ENCODE measurements at places on chromosomes 3 and 15. TPM values are rescaled to one million over a fixed set of nuclear protein-coding genes. Genes with fewer than 3 reads are reported as not detected.

CXCR6 gene
- 4.3 TPM for total RNA-seq

TEX55 gene
- total RNA-seq = not detected

ISLR2 gene
- 0.48 TPM for total RNA-seq

MORC1 gene
- not detected for total RNA-seq

HEMK1 gene
- total RNA-seq = 10.7 TPM

SCAANT1 gene
- total RNA-seq = not detected

RGMA gene
- 9.7 TPM for total RNA-seq

ANKUB1 gene
- total RNA-seq = not detected

PLA2G4F gene
- 2.0 TPM for total RNA-seq

EOMES gene
- 0.88 TPM for total RNA-seq

RNF7 gene
- 80.5 TPM for total RNA-seq

DAZL gene
- not detected for total RNA-seq

RYR3 gene
- 1.8 TPM for total RNA-seq

ZNF80 gene
- total RNA-seq = 0.16 TPM

CASR gene
- total RNA-seq = not detected

GOLGA8G gene
- not detected for total RNA-seq

GRCh38 chr3:21989341-21990042 is 238.5 kb upstream of the ZNF385D start:
- no peak overlapping the region for H3K27ac ChIP-seq
- H3K27me3 ChIP-seq = no peaks in the 10 kb centered on the region
- no peak overlapping the region for H3K4me3 ChIP-seq
- DNase-seq = no peak

DNA sequence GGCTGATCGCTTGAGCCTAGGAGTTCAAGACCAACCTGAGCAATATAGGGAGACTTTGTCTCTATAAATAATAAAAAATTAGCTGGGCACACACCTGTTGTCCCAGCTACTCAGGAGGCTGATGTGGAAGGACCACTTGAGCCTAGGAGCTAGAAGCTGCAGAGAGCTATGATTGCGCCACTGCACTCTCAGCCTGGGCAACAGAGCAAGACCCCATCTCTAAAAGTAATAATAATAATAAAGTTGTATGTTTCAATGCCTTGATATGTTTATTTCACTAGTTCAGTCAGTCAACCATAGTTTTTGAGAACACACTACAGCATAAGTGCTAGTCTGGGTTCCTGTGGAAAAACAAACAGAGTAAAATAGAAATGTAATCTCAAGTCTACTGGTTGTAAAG is 36.5 kb downstream of the IGF2BP2 start:
- no peaks in the 10 kb centered on the region for H3K36me3 ChIP-seq
- H3K27me3 ChIP-seq = no peaks in the 10 kb centered on the region
- no peak overlapping the region for H3K27ac ChIP-seq
- no peaks in the 10 kb centered on the region for H3K4me1 ChIP-seq
- no peak for DNase-seq
- no peak overlapping the region for H3K4me3 ChIP-seq

GRCh38 chr3:28726840-28727239 is 378.2 kb upstream of the AZI2 start:
- no peaks in the 10 kb centered on the region for H3K36me3 ChIP-seq
- no peak overlapping the region for H3K4me3 ChIP-seq

GRCh38 chr3:143584474-143584873 is 263.8 kb downstream of the SLC9A9 start:
- no peaks in the 10 kb centered on the region for H3K36me3 ChIP-seq
- no peaks in the 10 kb centered on the region for H3K4me1 ChIP-seq
- no peaks in the 10 kb centered on the region for H3K27me3 ChIP-seq

DNA sequence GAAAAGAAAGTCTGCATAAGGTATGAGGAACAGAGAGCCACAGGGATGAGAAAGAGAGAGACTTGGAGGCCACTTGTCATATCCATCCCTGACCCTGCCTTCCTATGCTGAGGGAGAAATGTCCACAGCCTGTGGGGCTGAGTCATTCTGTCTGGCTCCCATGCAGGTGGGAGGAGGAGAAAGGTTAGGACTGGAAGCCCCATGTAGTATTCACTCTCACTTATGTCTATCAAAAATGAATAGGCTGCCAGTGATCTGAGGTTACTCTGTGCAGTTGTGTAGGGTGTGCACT is 71.3 kb downstream of the RAB11A start:
- no peaks in the 10 kb centered on the region for H3K4me1 ChIP-seq
- no peaks in the 10 kb centered on the region for H3K36me3 ChIP-seq
- H3K27me3 ChIP-seq = no peaks in the 10 kb centered on the region
- H3K27ac ChIP-seq = no peak overlapping the region
- no peak overlapping the region for H3K4me3 ChIP-seq

DNA sequence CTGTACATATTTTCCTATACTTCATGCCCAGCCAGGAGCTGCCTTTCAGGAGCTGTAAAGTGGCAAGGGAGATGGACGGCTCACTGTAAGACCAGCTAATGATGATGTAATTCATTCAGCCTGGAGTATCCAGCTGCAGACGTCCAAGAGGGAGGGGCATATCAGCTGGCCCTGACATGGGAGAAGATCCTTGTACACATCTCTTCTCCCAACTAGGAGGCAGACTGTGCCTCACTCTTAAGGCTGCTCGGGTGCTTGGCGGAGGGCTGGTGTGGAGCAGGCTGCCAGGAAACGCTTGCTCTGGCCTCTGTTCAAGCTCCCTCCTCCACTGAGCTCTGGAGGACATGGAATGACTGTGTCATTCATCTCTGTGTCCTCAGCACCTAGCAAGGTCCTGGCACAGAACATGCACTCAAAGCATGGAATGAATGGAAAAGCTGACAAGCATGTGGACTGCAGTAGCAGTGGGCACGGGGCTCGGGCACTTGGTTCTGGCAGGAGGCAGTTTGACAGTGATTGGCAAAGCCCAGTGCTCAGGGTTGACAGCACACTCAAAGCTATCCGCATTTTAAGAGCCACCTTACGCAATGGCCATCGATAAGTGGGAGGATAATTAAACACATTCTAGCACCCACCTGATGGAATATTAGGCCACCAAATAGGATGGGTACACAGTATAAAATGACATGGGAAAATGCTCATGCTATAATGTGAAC is 72.4 kb downstream of the TBC1D2B start:
- H3K4me1 ChIP-seq = no peaks in the 10 kb centered on the region
- DNase-seq = peak; percentile 38
- no peaks in the 10 kb centered on the region for H3K36me3 ChIP-seq
- H3K27ac ChIP-seq = peak overlapping the region; percentile 48
- no peak overlapping the region for H3K4me3 ChIP-seq

GRCh38 chr15:89912145-89912673 is 543 bp downstream of the ARPIN start:
- H3K27ac ChIP-seq = peak overlapping the region; percentile 84
- no peaks in the 10 kb centered on the region for H3K36me3 ChIP-seq
- H3K27me3 ChIP-seq = no peaks in the 10 kb centered on the region
- no peaks in the 10 kb centered on the region for H3K4me1 ChIP-seq
- DNase-seq = no peak

DNA sequence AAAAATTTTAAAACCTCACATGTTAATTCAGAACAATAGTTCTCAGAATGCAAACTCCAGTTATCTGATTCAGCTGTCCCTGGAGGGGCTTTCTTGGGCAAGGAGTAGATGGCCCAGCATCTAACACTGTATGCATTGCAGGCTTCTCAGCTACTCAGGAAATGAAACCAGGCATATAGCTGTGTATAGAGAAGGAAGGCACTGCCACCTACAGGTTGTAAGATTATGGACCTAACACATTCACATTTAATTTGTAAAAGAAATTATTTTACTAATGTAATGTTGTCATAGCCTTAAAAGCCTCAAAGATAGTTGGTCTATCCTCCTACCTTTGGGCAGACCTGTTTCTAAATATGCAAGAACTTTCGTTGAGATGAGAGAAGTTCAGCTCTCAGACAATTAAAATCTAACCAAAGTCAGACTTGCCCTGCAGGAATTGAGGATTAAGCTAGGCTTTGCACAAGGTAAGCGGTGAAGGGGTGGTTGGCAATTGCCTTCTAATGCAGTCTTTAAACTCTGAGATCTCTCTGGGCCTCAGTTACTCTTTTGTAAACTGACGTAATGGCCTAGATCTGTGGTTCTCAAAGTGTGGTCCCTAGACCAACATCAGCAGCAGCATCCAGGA is 132.8 kb upstream of the SLC24A5 start:
- H3K27me3 ChIP-seq = no peaks in the 10 kb centered on the region
- no peak overlapping the region for H3K27ac ChIP-seq
- no peaks in the 10 kb centered on the region for H3K4me1 ChIP-seq
- no peak overlapping the region for H3K4me3 ChIP-seq
- DNase-seq = no peak

GRCh38 chr15:43239732-43240491 is 19.1 kb upstream of the EPB42 start:
- H3K4me1 ChIP-seq = no peaks in the 10 kb centered on the region
- no peaks in the 10 kb centered on the region for H3K27me3 ChIP-seq
- H3K27ac ChIP-seq = no peak overlapping the region
- no peak for DNase-seq
- no peak overlapping the region for H3K4me3 ChIP-seq
- H3K36me3 ChIP-seq = no peaks in the 10 kb centered on the region

DNA sequence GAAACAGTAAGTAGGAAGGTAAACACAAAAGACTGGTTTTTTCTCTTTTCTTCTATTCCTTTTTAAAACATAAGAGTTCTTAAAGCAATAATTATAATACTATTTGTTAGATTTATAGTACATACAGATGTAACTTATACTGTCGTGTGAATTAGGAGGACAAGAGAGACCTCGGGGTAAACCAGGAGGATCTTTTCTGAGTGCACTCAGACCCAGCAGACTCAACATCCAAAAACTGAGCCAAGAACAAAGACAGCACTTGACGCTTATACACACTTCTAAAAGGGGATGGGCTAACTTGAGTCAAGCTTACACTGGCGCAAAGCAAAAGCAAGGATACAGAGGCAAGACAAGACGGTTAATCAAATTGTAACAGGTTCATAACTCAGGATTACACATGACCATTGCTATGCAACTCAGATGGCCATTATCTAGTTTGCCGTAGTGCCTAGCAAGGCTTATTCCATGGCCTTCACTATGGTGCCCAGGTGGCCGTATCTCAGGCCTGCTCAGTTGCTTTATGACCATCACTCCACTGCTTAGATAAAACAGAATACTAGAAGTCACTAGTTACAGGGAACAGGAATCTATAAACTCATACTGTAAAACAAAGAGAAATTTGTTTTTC is 18.6 kb downstream of the MTHFS start:
- no peak overlapping the region for H3K27ac ChIP-seq
- DNase-seq = no peak
- H3K36me3 ChIP-seq = peaks cover 8% of the 10 kb centered on the region
- no peak overlapping the region for H3K4me3 ChIP-seq

DNA sequence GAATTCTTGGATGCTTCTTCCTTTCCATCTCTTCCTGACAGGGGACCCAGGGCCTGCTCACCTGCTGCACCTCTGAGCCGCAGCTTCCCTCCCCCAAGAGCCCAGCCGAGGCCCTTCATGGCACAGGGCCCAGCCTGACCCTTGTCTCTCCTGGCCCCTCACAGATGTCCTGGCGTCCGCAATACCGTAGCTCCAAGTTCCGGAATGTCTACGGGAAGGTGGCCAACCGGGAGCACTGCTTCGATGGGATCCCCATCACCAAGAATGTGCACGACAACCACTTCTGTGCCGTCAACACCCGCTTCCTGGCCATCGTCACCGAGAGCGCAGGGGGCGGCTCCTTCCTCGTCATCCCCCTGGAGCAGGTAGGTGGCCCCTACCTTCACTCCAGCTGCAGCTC is 66.2 kb downstream of the CORO2B start:
- no peak for DNase-seq
- H3K36me3 ChIP-seq = no peaks in the 10 kb centered on the region
- no peaks in the 10 kb centered on the region for H3K4me1 ChIP-seq
- H3K4me3 ChIP-seq = no peak overlapping the region
- no peaks in the 10 kb centered on the region for H3K27me3 ChIP-seq

DNA sequence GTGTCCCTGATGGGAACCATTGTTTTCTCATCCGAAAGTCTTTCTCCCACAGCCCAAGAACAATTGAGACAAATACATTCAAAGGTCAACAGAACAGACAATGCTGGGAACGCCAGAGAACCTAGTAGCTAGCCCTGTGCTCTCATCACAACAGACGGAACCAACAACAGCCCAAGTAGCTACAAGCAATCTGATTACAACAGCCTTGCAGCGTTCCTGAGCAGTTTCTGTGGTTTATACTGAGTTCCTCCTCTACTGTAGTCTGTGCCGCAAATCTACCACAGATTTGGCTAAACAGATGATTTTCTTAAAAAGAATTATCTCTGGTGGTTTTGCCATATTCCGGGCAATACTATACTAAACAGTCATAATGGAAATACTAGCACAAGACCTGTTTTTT is 435.6 kb downstream of the MECOM start:
- no peaks in the 10 kb centered on the region for H3K4me1 ChIP-seq
- H3K36me3 ChIP-seq = no peaks in the 10 kb centered on the region
- H3K27ac ChIP-seq = no peak overlapping the region
- no peaks in the 10 kb centered on the region for H3K27me3 ChIP-seq

GRCh38 chr3:12954891-12955650 is 113.7 kb upstream of the RPL32 start:
- no peaks in the 10 kb centered on the region for H3K36me3 ChIP-seq
- DNase-seq = peak; percentile 76
- H3K27ac ChIP-seq = peak overlapping the region; percentile 74

DNA sequence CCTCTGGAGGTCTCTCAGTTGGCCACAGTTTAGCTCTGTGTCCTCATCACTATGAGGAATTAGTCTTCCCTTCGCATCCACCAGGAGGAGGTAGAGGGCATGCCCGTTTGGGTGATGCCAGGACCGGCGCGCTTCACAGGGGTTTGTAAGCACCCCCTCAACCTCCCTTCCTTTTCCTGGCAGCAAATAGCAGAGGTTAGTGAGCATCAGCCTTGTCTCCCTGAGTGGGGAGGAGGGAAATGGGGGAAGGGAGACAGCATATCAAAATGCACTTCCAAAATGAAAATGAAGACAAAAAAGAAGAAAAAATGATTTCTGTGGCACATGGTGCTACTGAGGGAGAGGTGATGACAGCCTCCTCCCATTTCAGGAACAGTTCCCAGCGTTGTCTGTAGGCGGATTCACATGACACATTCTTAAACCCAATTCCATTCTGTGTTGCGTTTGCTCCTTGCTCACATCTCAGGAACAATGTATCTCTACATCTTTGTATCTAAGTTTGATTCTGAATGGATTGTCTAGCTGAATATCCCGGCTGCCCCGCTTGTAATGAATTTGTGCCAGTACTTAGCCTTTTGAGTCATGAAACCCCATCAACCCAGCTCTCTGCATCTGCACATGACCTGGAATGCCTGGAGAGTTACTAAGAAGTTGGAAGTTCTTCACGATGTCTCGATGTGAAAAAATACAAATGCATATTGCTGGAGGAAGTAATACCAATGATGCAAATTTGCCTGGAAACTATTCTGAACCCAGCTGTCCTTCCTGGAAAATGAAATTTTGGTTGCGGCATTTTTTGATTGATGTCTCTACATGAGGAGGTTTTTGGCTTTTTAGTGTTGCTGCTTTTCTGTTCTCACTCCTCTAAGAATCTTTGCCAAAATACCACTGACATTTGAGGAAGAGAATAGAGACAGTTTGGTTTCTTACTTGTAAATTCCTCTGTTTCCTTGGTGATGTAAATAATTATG is 45.2 kb downstream of the TYRO3 start:
- H3K27ac ChIP-seq = peak overlapping the region; percentile 71
- no peak overlapping the region for H3K4me3 ChIP-seq
- H3K4me1 ChIP-seq = no peaks in the 10 kb centered on the region
- no peaks in the 10 kb centered on the region for H3K27me3 ChIP-seq
- no peaks in the 10 kb centered on the region for H3K36me3 ChIP-seq
- peak; percentile 31 for DNase-seq
